Pulmonary artery endothelial cell (primary cell): ENCODE measurements at places on chromosomes 6 and 20.

DNA sequence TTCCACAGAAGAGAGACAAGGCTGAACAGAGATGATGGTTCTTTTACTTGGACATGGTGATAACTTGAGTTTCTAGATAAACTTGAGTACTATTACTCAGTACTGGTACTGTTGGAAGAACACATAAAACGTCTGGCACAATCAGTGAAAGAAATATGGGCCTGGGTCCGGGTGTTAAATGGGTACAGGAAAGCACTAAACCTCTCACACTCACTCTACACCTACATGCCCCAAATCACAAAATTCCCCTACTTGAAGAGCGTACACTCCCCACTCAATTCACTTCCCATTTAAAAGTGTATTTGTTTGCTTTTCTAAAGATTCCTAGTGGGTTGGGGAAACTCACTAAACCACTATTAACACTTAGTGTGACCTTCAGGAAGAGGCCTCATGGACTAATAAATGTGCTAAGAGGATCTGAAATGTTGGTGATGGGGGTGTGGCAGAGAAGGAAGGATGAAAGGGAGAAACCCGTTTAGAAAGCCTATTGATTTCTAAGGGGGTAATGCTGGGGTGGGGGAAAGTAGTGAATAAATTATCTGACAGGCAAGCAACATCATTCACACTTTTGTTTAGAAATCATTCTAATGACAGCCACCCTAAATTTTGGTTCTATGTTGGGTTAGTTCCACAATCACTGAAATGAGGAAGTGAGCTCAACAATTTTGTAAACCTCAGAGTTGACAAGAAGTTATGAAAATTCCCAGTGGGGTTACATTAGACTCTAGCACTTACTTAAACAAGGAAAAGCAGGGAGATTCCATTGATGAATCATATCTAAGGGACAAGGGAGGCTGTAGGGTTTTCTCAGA lies 222.6 kb upstream of the MARCKS start:
- DNase-seq = no peak

DNA sequence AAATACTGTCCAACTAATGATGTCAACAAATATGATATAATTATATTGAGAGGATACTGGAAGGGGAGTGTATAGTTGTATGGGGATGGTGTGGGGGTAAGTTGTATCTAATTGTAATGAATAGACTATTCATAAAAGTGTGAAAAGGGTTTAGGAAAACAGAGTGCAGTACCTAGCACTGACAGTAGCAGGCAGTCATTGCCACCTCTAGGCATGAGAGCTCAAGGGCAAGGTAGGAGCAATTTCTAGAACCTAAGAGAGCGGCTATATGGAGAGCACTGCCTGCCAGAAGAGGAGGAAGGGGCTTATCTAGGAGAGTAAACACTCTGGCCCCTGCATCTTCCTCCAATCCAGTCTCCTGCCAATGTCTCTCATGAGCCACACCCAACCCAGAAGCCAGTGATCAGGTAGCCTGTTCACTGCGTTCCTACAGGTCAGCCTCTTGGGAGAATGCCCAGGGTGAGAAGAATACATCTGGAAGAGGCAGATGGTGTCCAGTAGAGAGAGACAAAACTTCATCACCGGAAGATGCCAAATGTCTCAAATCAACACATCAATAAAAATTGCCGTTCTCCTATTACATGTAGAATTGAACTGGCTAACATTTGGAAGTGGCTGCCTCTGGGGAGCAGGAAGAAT lies 200.0 kb downstream of the LY86 start:
- DNase-seq = no peak

GRCh38 chr6:151422981-151423380 lies 28.9 kb downstream of the RMND1 start:
- no peak for DNase-seq

DNA sequence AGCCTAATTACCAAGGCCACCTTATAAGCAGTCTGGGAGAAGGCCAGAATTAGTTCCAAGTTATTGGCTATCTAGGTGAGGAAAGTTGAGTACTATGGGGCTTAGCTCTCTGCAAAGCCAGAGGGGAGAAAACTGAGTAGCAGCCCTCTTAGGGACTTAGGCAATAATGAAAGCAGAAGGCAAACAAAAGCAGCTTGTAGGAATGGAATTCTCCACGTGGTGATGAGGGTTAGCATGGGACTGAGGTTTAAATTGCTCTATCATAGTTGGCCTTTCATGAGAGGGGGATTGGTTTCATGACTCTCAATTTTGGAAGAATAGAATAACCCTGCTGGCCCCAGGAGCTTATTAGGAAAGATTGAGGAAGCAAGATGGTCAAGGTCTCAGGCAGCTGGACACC lies 7.0 kb upstream of the UBE2J1 start:
- no peak for DNase-seq

DNA sequence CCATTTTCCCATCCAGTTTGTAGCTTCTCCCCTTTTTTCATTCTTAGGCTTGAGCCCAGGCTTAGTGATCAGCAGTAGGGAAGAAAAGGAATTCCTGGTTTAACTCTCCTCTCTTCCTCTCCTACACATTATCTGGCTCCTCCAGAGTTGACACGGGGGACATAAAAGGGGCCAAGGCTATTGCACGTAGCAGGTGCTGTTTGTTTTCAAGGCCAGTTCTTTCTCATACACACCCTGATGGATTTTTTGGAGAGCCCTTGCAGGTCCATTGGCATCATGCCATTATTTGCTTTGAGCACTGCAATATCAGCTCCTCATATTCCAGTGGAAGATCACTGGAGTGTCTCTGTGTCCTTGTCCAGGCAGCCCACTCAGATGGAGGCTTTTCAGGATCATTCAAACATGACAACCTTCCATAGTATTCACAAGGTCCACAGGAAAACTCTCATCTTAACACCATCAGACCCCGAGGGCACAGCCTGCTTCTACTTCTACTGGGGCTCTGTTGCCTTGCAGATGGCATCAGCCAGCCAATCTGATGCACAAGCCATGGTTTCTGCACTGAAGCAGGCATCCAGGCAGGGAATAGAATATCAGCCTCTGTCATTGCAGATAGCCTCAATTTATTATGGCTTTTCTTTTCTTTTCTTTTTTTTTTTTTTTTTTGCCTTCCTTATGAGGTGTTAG lies 18.8 kb downstream of the PLCB4 start:
- DNase-seq = no peak
